Stimulated activated CD8-positive, alpha-beta memory T cell treated with anti-CD3 and anti-CD28 coated beads, Interleukin-2, amount 100 ng/mL, for 1 hour (primary cell): ENCODE measurements at places on chromosomes 1 and 21.

DNA sequence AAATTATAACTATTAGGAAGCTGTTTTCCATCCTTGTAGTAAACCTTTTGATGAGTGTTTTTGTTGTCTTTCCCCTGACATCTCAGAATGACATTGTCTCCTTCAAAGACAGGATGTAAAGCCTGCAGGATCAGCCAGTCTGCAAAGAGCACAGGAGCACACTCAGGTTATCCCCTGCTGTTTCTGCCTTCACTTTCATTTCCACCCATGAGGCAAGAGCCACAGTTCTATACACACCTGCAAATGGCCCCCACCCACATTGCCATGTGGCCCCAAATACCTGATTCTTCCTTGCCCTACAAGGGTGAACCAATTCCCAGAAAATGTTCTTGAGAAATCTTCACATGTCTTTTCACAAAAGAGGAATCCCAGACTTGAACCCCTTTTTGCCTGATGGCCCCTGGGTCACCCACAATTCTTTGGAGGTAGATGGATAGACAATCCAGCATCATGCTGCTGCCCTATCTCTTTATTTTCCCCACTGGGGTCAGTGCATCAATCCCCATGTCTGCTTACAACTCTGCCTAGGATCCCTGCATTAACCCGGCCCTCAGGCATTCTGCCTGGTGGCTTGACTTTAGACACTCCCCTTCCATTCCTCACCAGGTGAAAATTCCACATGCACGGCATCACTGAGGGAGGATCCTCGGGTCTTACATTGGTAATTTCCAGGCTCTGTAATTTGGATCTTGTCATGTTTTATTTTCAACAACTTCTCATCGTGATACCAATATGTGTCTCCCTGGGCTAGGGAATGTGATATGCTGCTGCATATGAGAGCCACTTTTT lies 2.6 kb downstream of the FCRL3 start:
- DNase-seq: no peak

DNA sequence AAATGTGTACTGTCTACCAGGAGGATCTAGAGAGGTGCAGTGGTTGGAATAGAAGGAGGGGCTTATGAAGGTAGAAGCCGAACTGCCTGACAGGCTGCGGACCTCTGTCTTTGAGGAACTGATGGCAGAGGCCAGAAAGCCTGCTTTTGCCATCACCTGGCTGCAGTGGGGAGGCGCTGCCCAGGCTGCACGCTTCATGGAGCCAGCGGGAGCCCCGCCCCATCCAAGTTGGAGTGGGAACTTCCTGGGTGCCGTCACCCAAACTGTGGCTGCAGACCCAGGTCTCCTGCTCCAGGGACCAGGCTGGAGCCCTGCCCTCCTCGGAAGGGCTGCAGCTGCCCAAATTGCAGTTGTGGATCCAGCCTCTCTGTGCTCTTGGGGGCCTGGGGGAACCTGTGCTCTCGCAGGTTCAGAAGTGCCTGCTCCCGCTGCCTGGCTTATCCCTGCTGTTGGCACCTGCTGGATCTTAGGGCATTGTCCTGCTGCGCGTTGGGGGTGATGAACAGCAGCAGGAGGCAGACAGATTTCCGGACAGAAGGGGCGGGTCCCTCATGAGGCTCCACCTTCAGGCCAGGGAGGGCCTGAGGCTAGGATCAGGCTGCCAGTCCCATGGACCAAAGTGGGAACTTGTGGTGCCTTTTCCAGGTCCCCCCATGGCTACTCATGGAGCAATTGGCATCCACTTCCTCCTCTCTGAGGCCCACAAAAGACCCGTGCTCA lies 118.0 kb upstream of the PLPPR4 start:
- no peak for DNase-seq

DNA sequence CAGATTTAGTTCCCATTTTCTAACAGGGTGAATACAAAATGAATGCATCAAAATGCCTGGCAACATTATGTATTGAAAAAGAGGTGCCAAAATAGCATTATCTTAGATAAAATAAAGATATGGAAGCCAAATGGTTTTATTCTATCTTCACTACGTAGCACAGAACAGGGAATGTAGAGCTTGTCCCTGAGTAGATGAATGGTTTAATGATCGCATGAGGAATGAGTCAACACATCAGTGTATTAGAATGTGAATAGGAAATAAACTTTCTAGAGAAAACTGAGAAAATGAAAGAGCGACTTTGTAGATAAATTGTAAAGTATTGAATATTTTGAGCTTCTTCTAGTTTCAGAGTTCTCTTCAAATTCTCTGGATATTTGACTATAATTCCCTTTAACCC lies 74.3 kb downstream of the BRINP3 start:
- DNase-seq: no peak

DNA sequence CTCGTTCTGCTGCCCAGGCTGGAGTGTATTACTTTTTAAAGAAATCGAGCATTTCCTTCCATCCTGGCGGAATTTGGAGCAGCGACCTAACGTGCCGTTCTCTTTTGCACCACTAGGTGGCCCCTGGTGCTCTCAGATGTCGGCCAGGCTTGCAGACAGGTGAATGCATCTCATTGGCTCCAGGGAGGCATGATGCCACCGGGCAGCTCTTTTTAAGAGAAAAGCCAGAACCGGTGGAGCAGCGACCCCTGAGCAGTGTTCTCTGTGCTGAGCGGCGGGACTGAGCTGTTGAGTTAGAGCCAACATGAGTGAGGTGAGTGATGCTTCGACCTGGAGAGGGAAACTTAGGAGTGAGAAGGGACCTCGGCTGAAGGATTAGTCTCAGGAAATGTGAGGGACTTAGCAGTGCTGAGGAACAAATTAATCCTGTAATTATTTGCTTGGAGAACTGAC lies at the start of gene PCP4:
Gene PCP4, plus strand, starts transcription at position 241 of the 453 bp plus-strand sequence. Its CDS starts 64 bp downstream, at position 305.
- no peak for DNase-seq

DNA sequence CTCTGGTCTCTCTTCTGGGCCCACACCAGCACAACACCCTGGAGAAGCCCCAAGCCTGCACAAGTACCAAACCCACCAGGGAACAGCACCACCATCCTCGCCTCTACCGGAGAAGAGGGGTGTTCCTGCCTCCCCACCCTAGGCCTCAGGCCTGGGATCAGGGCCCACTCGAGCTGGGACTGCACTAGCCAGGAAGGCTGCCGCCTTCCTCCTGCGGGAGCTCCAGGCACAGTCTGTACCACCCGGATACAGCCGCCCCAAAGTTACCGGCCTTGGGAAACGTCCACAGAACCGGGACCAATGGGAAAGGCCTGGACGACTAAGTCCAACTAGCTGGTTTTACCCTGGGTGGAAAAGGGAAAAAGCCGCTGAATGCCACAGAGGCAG lies 3.4 kb downstream of the TAL1 start:
- DNase-seq: no peak

- no peak for DNase-seq
Measured at GRCh38 chr1:109897259-109897955, 13.2 kb upstream of the CSF1 start.

DNA sequence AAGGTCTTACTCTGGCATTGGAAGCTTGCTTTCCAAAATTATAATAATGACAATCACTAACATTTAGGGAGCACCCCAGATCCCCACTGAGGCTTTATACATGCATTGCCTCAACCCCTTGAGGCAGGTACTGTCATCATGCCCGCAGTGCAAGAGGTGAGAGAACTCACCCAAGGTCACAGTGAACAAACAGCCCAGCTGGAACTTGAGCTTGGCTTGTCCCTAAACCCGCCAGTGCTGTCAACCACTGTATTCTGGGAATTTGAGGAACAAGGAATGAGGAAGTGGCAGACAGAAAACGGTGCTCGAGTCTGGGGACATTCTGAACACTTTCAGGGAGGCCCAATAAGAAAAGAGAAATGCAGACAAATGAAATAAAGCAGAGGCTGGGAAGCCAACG lies 34.6 kb upstream of the TLR5 start:
- no peak for DNase-seq

GRCh38 chr1:201718346-201719202 lies 110.4 kb upstream of the IPO9 start:
- DNase-seq: no peak

DNA sequence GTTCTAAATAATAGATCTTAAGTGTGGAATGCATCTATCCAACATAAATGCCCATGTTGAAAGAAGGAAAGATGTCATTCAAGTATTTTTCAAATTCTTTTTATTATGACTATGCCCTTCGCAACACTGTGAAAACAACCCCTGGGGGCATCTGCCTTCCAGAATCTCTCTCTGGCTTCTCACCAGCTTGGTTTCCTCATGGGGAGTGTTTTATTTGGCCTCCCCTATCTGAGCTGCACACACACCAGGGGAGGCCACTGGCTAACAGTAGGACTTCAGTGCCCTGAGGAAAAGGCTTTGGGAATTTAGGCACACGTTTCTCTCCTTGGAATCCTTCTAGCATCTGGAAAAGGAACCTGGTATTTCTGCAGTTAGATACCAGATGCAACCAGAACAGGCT lies 130.6 kb downstream of the EDEM3 start:
- DNase-seq: no peak

- no peak for DNase-seq
Measured at GRCh38 chr1:89973471-89974127, 21.3 kb upstream of the ZNF326 start.

DNA sequence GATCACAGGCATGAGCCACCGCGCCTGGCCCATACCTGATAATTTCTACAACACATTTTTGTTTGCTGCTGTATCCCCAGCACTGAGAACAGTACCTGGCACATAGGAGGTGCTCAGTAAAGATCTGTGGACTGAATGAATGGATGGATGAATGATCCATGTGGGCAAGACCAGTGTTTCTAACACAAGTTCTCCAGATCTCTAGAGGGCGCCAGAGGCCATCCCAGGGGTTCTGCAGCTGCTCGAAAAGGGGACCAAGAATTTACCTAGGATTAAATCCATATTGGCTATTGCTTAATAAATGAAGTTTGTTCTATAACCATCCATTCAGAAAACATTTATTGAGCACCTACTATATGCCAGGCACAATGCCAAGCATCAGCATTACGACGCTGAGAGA lies 167.7 kb downstream of the ACTL8 start:
- DNase-seq: no peak

- no peak for DNase-seq
Measured at GRCh38 chr1:231757101-231757404, 130.5 kb downstream of the DISC1 start.

DNA sequence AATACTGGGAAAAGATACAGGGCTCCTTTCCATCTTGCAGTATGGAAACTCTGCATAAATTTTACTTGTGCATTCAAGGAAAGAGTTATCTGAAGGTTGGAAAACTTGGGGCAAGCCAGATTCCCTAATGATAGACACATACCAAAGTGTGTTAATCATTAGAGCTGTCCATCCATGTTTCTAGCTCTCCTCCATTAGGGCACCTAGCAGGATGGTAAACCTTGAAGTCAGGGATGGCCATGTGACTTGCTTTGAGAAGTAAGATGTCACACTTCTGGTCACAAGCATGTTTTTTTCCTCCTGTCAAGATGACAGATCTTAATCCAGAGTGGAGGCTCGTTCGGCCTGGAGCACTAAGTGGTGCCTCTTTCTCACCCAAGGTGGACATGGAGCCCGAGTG lies 241.9 kb upstream of the RUNX1 start:
- no peak for DNase-seq

GRCh38 chr1:210828996-210829596 lies 304.9 kb downstream of the KCNH1 start:
- DNase-seq: no peak

DNA sequence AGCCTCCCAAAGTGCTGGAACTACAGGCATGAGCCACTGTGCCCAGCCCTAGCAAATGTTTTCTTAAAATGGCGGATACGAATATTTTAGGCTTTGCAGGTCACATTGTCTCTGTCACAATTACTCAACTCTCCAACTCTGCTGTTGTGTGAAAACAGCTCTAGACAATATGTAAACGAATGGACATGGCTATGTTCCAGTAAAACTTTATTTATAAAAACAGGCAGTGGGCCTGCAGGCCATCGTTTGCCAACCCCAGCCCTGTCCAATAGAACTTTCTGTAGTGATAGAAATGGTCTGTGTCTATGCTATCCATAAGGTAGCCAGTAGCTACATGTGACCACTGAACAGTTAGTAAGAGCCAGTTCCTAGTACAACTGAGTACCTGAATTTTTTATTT lies 4.3 kb upstream of the FBXO6 start:
- no peak for DNase-seq

DNA sequence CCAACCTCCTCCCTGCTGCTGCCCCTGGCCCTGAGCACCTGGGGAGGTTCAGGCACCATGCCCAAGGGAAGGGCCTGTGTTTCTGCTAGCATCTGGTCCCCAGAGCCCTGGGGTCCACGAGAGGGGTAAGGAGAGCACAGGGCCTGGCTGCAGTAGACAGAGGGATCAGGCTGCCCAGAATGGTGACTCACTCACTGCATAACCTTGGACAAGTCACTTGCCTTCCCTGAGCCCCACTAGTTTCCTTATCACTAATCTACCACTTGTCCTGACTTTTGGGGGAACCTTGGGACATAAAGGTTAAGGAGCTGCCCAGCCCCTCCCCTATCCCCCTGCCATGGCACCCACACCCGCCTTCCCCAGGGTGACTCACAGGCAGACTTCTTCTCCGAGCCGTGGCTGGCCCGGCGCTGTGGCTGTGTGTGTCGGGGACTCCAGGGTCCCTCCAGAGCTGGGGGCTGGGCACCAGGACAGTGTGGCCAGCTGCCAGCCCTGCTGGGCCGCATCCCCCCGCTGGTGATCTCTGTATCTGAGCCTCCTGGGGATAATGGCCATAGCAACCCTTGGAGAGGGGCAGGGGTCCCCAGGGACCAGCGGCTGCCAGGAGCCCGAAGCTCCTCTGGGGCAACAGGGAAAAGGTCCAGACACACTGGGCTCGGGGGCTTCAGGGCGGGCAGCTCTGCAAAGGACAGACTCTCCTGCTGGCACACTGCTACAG lies 4.0 kb downstream of the ARHGEF19 start:
- DNase-seq: no peak

- no peak for DNase-seq
Measured at GRCh38 chr1:40094466-40095110, 2.5 kb downstream of the PPT1 start.

GRCh38 chr1:41515778-41516167 lies 31.3 kb upstream of the EDN2 start:
- DNase-seq: no peak

DNA sequence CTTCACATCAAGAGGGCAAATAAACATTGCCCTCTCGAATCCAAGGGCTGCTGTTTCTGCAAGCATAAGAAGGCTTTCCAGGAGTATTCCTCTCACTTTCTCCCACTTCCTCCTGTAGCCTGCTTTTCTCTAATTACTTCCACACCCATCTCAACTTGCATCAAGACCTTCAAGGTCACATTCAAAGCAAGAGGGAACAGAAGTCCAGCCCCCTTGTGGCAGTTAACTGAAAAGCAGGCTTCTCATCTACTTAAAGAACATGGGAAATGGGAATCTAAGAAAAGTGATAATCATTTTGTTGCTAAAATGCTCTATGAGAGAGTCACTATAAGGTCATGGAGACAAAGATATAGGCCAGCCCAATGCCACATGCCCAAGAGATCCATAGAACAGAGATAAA lies 874.4 kb downstream of the KCNT2 start:
- no peak for DNase-seq

- DNase-seq: no peak
Measured at GRCh38 chr1:110243574-110243973, 33.5 kb downstream of the KCNC4 start.

GRCh38 chr21:31354122-31354521 lies 10.1 kb upstream of the TIAM1 start:
- DNase-seq: no peak

- DNase-seq: no peak
Measured at GRCh38 chr1:67741736-67742135, 56.7 kb downstream of the GADD45A start.

- no peak for DNase-seq
Measured at GRCh38 chr1:27006683-27007082, 6.0 kb downstream of the TENT5B start.
